Activated CD8-positive, alpha-beta T cell treated with anti-CD3 and anti-CD28 coated beads for 36 hours (primary cell): ENCODE measurements at places on chromosomes 1 and 21.

DNA sequence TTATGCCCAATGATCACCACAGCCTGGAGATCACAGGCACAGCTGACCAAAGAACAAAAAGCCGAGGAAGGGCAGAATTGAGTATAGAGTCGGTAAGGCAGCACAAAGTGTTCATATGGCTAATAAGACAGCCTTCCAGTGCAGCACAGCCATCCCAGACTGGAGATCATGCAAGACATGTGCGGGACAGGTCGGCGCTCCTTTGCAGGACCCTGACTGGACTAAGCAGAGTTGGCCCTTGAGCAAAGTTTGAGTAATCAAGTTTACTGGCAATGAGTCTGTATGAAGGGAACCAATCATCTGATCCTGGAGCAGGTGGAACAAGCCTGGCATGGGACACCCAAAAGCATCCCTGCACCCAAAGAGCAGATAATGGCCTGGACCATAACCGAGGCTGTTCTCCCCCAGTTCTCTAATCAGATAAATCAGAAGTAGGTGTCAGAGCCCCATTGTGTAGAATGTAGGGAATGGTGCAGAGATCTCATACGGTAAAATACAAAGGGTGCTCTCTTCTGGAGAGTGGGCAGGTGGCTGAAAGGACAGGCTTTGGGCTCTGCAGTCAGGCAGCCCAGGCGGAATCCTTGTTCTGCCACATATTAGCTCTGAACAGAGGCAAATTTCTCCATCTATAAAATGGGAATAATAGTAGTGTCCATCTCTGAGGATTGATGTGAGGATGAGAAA, 10.7 kb upstream of the DNASE2B start:
- no peak for DNase-seq

DNA sequence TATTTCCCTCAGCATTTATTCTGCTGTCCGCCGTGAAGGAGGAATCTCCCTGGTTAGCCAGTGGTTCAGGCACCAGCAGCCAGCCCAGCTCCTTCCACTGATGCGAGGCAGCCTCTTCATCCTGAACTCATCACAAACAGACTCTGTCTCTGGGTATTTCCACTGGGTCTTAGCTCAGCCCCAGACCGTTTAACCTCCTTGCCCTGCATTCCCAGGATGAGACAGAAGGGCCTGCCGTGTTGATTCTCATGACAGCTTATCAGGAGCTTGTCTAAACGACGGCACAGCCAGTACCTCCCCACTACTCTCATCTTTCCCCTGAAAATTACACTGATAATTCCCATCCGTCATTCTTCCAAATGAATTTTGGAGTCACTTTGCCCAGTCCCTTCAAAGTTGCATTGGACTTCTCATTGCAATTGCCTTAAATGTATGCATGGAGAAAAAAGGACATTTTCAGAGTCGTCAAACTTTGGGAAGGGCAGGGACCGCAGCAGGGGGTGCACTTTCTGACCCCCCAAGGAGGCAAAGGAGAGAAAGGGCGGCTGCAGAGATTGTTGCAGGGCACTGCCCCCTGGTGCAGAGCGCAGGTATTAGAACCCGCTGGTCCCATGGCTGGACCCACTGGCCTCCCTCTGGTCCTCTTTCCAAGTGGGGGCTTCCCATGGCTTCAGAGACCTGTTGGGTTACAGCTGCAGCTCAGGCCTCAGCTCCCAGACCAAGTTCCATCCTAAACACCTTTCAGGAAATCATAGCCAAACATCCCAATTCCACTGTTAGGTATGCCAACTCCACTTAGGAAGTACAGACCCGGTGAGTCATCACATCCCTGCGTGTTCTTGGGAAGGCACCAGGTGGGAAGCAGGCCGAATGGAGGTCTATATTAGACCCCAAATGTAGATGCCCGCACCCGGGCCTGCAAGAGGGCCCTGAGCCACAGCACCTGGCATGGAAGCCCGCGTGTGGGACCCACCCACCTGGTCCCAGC, 3.7 kb upstream of the MEGF6 start:
- DNase-seq = peak; percentile 38

DNA sequence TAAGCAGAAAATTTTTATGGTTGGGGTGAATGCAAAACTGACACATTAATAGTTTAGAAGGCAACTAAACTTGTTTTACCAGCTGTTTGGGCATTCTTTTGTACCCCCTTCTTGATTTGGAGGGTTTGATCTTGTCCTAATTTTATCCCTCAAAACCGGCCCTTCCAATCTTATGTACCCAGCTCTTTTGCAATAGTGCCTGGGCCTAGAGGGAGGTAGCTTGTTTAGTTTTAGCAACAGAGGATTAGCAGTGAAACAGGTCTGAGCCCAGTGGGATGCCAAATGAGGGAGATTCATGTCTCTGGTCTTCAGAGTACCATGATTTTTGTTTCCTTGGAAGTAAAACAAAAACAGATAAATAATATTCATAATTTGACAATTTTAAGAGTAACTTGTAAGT, 45.1 kb downstream of the CRP start:
- DNase-seq = no peak

DNA sequence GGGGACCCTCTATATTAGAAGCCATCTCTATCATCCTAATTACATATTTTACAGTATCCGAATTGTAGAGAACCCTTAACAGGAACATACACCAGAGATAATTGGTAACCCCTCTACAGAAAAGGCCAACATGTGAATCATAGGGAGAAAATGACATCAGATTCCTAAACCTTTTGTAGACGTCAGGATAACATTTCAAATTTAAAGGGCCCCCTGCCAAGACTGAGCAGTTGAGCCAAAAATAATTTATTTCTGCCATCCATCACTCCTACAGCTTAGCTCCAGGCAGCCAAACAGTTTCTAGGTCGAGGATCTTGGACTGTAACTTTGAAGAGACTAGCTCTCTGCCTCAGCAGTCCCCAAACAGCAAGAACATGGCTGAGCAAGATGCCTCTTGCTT, 21.2 kb downstream of the ZNF697 start:
- no peak for DNase-seq
